ENCODE measurements at places on chromosomes 1 and 21.

- DNase-seq = peak; percentile 98
These were observed 146.1 kb upstream of the FGGY start for GRCh38 chr1:59150577-59151386.

GRCh38 chr1:40712405-40712944, 21.0 kb downstream of the NFYC start:
- DNase-seq = no peak

GRCh38 chr21:29075706-29076466, 2.4 kb upstream of the CCT8 start:
- DNase-seq = peak; percentile 40

DNA sequence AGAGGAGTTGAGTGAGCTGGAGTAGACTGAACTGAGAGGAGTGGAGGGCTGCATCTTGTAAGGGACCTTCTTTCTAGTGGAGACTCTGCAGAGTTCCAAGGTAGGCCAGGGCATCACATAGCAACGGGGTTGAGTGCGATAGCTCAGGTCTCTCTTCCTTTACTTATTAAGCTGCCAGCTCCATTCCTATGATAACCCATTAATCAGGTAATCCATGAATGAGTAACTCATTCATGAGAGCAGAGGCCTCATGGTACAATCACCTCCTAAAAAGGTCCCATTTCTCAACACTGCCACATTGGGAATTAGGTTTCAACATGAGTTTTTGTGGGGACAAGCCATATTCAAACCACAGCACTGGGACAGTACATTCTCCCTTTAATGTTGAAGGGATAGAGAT, 21.3 kb downstream of the VN1R5 start:
- DNase-seq = no peak

- DNase-seq = no peak
These were observed 59.1 kb downstream of the EIF4G3 start for GRCh38 chr1:21117597-21118001.

DNA sequence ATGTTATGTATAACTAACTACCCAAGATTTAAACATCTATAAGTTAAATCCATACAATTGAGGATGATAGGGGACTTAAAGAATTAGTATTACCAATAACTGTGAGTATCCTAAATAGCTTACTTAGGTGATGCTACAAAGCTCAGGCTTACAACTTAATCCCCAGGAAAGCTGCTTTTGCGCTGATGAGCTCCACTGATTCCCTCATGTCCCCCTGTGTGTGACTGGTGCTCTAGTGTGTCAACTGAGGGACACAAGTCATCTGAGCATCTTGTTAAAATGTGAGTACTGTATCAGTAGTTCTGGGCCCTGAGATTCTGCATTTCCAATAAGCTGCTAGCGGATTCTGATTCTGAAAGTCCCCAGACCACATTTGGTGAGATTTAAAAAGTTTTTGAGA, 1458.8 kb downstream of the MRPL39 start:
- DNase-seq = no peak

DNA sequence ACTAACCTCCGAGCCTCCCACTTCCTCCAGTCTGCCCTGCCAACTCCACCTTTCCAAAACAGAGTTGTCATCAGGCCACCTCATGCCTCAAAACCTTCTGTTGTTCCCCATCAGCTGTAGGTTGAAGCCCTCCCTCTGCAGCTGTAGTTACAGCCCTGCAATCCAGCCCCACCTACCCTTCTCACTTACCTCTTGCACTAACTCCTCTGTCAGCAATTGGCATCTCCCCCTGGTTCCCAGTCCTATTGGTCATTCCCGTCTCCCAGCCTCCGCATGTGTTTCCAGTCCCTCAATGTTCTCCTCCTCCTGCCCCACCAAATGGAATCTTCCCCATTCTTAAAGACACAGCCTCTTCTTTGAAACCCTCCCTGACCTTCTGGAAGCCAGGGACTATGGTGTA, 100.1 kb upstream of the GCLM start:
- no peak for DNase-seq

- no peak for DNase-seq
These were observed 5.2 kb upstream of the IPP start for GRCh38 chr1:45755697-45756096.
